ENCODE measurements at places on chromosomes 7 and 10. TPM values are rescaled to one million over a fixed set of nuclear protein-coding genes. Genes with fewer than 3 reads are reported as not detected.

PSMC2 gene
- total RNA-seq, result 61.8 TPM

FAM20C gene
- total RNA-seq, result 67.1 TPM

HOXA4 gene
- 3.7 TPM for total RNA-seq

FAM131B gene
- 1.9 TPM for total RNA-seq

TEX47 gene
- not detected for total RNA-seq

TRIM4 gene
- total RNA-seq, result 28.1 TPM

APBB1IP gene
- 3.8 TPM for total RNA-seq

CALN1 gene
- 0.23 TPM for total RNA-seq

SPDYE9 gene
- total RNA-seq, result not detected

MYO3A gene
- 3.9 TPM for total RNA-seq

GNGT1 gene
- total RNA-seq, result not detected

CHST15 gene
- 30.2 TPM for total RNA-seq

FAM25G gene
- not detected for total RNA-seq

NSUN5 gene
- total RNA-seq, result 21.3 TPM

ZPBP gene
- 0.88 TPM for total RNA-seq

MRLN gene
- 26.3 TPM for total RNA-seq

CYTH3 gene
- 63.5 TPM for total RNA-seq

TEX36 gene
- total RNA-seq, result not detected

PLXNA4 gene
- 13.7 TPM for total RNA-seq

SFTPA1 gene
- total RNA-seq, result 0.88 TPM

SPDYE11 gene
- not detected for total RNA-seq

RGR gene
- 1.6 TPM for total RNA-seq

ACHE gene
- 25.6 TPM for total RNA-seq

CFAP46 gene
- 4.6 TPM for total RNA-seq

Measured in metanephros (tissue), 2 donors.